ENCODE measurements at places on chromosomes 3 and 15. TPM values are rescaled to one million over a fixed set of nuclear protein-coding genes. Genes with fewer than 3 reads are reported as not detected.

The LDHAL6B gene
- not detected for total RNA-seq

- no peak for DNase-seq
Measured at GRCh38 chr15:88142121-88142520, 114.4 kb downstream of the NTRK3 start.

DNA sequence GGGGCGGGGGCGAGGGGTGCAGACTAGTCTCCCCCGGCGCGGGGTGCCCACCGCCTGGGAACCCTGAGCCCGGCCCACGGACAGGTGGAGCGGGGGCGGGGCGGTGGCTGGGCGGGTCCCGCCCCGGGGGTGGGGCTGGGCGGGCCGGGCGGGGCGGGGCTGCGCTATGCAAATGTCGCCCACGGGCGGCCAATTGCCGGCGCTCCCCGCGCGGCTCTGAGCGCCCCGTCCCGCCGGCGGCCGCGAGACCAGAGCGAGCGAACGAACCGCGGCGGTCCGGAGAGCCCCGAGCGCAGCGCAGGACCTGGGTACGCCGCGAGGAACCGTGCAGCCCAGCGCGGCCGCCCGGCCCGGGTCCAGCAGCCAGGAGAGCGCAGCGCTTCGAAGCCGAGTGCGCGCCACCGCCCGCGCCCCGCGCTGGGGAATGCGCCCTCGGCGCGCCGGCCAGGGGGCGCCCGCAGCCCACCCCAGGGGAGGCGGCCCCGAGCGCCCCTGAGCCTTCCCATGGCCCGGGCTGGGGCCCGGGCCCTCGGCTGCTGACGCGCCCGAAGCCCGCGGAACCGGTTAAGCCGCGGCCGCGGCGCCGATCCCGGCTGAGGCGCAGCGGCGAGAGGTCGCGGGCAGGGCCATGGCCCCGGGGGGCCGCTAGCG lies at the start of gene SEMA3F:
TSS of gene SEMA3F (plus strand) at position 485 of the 651 bp plus-strand sequence. CDS start 4,299 bp downstream, outside the sequence.
- DNase-seq = no peak

DNA sequence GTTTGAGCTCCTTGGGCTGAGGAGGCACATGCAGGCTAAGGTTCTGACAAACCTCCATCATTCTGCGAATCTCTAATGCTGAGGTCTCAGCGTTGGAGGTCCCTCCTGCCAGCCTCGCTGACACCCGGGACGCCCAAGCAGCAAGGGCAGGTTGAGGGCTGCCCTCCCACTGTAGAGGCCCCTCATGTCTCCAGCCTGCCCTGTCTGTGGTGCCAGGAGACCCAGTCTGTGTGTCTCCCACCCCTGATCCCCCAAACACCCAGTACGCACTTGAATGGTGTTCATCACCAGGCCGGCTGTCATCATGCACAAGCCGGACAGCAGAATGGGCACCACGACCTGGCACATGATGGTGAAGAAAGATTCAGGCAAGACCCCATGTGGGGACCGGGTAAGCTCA lies 27.8 kb downstream of the SLC41A3 start:
- DNase-seq = no peak
